Suppressor macrophage treated with lipopolysaccharide for 1 hour (primary cell): ENCODE measurements at places on chromosomes 13 and 19.

DNA sequence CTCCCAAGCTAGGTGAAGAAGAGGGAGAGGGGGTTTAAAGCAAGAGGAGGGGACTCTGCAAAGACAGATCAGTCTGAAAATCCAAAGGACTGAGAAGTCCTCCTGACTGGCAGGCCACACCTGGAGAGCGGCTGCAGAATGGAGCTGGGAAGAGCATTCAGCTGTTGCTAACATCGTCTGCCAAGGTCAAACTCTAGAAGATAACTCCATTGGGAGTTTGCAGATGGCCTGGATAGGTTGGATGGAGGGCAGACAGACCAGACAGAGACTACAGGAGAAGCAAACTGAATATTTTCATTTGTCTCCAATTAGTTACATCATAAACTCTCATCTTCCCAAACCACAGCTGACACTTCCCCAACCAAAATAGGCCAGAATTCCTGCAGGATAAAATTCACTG, 19.9 kb upstream of the SHISA2 start:
- DNase-seq = no peak

GRCh38 chr13:111857846-111858560, 208.9 kb upstream of the SOX1 start:
- no peak for DNase-seq

GRCh38 chr13:40595693-40596092, 70.7 kb downstream of the FOXO1 start:
- DNase-seq = no peak

DNA sequence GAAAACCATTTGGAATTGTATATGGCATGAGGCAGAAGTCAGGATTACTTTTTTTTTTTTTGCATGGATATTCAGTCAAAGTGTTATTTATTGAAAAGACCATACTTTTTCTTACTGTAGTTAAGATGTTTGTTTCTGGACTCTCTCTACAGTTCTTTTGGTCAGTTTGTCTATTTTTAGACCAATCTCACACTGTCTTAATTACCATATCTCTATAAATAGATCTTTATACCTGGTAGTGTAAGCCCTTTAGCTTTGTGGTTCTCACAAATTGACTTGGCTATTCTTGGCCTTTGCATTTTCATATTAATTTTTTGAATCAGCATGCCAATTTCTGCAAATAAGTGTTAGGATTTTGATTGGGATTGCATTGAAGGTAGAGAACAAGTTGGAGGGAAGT, 96.8 kb downstream of the MAB21L1 start:
- DNase-seq = no peak

DNA sequence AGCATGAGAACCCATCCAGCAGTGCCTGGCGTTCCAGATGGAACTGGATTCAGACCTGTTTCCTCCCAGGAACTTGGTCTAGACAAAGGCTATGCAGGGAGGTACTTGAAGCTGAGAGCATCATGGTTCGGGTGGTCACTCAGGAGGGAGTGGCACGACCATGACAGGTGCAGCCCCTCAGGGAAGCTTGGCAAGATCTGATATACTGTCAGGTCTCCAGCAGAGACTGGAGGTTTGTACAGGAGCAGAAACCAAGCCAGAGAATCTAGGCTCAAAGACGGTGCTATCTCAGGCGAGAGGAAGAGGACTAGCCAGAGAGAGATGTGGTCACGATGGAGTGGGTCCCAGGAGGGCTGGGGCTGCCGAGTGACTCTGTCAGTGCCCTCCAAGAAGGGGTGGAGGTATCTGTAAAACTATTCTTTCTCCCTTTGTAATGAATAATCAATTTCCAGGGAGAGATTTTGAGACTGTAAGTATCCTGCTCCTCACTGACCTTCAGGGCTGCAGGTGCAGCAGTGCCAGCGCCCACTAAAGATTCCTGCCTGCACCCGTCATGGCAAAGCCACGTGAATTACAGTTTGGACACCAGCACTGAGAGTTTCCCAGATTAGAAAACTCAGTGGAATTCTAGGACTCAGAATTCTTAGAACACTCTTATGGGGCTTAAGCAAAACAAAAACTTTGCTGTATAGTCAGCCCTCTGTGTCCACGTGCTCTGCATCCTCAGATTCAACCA, 10.2 kb upstream of the DCUN1D2 start:
- no peak for DNase-seq

DNA sequence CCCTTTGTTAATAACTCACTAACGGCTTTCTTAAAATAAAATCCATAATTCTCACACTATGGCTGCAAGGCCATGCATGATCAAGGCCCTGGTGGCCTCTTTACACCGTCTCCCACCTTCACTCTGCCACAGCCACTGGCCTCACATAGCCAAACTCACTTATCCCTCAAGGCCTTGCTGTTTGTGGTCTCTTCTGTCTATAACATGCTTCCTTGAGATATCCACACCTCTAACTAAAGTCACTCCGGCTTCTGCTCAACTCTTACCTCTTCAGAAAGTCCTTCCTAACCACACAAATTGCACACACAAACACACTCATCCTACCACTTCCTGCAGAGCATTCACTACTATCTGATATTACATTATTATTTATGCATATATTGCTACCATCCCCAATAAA, 262.5 kb downstream of the DIAPH3 start:
- no peak for DNase-seq

GRCh38 chr19:50535672-50536187, 22.0 kb upstream of the ASPDH start:
- DNase-seq = no peak

DNA sequence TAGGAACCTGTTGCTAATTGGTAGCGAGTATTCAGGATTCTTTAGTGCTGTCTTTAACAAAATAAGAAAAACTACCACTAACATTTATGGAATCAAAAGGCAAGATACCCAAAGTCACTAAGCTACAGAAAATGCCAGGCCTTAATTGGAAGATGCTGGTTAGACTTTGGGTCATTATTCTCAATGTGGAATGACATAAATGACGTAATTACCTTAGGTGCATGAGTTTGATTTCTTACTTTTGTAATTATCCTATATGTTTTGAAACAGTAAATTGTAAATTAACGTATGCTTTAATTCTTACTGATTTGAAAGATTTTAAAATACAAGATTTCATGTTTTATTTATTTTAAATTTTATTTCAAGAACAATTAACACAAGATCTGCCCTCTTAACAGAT, 25.0 kb downstream of the SGCG start:
- no peak for DNase-seq

GRCh38 chr19:10823690-10824089, 12.3 kb downstream of the TMED1 start:
- DNase-seq = no peak

GRCh38 chr19:5247957-5248705, 92.5 kb downstream of the PTPRS start:
- no peak for DNase-seq

GRCh38 chr13:106570299-106570852, 2.4 kb upstream of the ARGLU1 start:
- peak; percentile 64 for DNase-seq

DNA sequence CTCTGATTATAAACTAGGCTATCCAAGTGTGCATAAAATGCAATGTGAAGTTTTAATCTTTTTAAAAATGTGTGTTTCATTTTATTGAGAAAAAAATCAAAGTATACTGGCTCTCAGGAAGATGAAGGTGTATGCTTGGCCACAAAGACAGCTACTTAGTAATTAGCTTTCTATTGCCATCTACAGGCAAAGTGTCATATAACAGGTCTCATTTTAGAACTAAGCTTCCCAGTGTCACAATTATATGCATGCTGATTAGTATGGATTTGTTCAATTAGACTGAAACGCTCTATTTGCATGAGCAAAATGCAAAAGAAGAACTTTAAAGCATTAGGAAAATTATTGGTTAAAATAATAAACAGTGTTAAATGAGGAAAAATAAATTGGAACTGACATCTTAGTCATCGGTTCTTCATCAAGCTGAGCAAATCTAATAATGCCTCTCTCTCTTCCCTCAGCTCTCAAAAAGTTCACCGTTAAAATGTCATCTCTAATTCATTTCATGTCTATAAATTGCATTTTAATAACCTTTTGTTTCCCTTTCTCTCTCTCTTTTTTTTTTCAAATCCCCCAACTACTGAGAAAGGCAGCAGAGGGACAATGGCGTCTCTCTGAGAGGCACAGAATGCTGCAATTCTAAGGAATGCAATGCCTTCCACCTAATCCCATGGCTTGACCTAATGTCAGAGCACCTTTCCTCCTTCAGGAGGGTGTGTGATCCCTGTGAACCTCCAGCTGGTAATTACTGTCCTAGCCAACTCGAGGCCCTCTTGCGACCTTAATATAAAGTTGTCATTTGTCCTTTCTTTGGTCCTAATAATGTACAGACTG, 313.1 kb upstream of the MAB21L1 start:
- no peak for DNase-seq

- no peak for DNase-seq
Measured at GRCh38 chr19:1765232-1765903, 12.1 kb downstream of the ONECUT3 start.

- no peak for DNase-seq
Measured at GRCh38 chr13:96940961-96941360, 53.3 kb downstream of the OXGR1 start.

DNA sequence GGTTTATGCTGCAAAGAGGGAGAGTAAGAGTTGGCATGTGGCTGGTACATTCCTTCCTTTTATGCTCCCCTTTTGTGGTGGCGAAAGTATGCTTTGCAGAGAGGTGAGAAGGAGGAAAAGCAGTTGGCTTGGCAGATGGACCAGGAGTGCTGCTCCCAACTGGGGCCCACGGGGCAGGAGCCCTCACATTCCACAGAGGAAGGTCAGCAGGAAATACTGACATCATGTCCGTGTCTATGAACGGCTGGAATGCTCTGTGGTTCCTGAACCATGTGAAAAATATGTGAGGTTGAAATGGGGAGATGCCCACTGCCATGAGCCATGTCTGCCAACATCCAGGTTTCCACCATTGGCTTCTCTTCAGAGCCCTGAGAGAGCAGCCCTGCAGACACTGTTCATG, 33.3 kb upstream of the GAS6 start:
- no peak for DNase-seq

- DNase-seq = no peak
Measured at GRCh38 chr19:16831531-16831930, 2.3 kb downstream of the SIN3B start.

GRCh38 chr13:39985071-39985470, 329.6 kb downstream of the COG6 start:
- DNase-seq = no peak

DNA sequence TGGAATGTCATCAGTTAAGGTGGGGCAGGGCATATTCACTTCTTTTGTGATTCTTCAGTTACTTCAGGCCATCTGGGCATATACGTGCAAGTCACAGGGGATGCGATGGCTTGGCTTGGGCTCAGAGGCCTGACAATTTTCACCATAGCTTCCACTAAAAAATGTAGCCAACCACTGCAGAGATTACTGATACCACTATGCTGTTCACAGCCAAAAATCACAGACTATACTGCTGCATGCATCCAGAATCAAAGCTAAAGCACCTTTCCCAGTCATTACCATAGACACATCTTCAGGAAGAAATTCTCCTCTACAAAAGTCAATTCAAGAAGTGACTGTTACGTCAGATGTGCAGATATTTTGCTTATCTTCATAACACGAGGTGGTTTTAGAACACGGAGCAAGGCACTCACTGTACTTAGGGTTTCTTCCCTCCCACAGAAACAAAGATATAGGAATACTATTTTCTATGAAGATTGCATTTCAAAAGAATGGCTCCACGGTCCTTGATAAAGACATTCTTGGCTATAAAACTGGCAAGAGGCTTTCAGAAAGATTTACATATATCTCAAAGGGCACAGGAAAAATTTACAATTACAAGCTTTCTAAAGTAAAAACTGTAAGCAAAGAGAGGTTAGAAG, 1556.6 kb upstream of the PRR20A start:
- no peak for DNase-seq

DNA sequence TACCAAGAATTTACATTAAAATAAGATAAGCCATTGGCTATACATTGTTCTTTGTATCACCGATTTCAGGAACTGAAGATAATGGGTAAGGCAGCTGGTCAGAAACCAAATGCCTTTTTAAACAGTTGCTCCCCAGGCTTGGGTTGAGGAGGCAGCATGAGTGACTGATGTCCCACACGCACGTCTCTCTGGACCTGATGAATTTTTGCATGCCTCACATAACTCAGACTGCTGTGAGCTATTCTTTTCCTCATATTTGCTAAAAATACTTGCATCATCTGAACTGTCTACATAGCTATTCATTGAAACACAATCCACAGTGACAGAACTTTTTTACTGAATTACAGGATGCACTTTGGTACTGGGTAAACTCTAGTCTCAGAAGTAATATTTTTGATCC, 123.6 kb upstream of the MAB21L1 start:
- no peak for DNase-seq

DNA sequence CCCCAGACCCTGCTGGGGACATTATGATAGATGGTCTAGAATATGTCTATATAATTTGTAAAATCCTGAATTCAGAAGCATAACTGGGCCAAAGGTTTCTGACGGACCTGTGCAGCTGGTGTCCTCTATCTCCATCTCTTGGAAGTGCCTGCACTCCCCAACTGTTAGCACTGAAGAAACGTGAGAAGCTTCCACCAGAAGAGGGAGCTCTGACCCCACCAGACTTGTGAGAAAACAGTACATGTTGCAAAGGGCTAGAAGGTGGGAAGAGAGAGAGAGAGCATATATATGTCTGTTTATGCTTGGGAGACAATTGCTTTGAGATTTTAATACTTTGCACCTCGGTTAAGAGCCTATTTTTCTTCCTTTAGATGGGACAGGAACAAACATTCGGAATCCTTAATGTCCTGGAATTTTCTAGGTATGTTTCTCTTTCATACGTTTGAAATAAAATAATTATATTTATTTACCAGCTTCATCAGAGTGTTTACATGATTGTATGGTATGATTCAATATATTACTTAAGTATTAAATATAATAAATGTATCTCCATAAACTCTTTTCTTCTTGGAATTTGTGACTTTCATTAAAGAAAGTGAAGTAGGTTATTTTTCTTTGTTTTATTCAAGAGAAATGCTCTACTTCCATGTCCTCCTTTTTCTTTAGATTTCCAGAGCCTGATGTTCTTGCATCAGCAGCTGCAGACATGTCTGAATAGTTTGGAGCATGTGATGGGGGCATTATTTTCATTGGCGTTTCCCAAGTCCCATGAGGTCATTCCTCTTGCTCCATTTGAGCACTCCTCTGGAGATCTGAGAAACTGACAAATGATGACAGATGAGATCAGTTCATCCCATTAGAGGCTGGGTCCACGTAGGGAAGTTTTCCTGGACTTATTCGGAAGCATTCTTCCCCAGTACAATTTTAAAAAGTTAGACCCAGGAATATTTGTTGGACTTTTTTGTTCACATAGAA, 202.9 kb downstream of the ATP8A2 start:
- DNase-seq = peak; percentile 76

GRCh38 chr19:23908165-23908564, 6.5 kb upstream of the ZNF726 start:
- no peak for DNase-seq

GRCh38 chr19:28652765-28653164, 560.2 kb downstream of the UQCRFS1 start:
- DNase-seq = no peak

DNA sequence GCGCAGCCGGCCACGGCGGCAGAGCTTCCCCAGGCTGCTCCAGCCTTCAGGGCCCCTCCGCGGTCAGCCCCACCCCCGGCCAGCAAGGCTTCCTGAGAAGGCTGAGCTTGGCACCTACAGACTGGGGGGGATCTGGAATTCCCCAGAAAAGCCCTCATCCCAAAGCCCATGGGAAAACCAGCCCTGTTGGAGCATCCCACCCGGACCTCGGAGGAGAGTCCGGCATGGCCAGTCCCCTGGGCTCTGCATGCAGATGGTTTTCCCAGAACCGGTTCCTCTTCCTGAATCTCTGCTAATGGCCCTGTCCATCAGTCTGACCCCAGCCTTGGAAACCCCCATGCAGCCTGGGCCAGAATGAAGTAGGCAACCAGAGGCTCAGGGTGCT, 10.3 kb downstream of the RASA3 start:
- DNase-seq = peak; percentile 64
